Left lobe of liver (tissue), 2 donors: ENCODE measurements at places on chromosomes 2 and 18.

- no peak for DNase-seq
These were observed 129.2 kb downstream of the IKZF2 start for GRCh38 chr2:213021971-213022899.

DNA sequence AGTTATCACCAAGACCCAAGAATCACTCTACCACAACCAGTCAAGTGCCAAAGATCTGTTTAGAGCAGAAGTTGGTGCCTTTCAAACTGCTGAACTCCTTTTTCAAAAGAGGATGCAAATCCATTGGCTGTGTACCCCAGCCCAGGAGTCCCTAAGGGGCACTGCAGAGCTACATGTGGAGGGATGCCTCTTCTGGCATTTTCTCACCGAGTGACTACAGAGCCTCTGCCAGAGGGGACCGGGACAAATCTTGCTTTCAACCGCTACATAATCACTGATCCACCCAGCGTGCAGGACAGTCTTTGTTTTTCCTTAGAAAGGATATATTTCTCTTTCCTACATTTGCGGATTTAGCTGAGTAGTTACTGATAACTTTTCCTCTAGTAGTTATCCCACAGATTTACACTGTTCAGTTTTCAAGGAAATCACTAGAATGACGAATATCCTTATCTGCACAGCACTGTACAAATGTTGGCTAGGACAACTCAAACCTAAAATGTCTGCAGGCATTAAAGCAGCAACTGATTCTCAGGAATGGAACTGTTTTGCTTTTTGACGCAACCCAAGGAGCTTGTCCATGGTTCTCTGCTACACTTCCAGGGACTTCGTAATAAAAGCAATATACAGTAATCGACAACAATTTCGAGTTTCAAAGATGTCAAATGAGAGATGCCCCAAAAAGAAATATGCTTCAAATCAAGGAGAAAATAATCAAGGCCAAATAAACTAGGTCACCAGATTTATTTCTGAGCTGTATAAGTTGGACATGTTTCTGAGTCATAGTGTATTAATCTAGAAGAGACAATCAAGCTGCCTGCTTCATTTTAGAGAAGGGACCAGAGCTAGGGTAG is 24.1 kb downstream of the EPB41L3 start:
- DNase-seq = no peak

DNA sequence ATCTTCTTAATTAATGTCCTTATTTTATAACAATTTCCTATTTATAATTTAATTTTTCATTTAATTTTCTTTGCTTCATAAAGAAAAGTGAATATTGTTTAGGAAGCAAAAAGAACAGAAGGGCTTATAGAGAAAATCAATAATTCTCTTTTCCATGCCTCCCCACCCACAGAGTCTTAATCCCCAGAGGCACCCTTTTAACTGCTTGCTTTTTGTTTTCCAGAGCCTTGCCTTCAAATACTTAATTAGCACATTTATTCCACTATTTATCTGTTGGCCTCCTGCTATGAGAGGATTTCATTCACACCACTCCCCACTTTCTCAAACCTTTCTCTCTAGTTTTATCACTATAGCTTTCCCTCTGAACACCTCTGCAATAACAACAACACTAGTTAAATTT is 373.6 kb downstream of the MBD2 start:
- no peak for DNase-seq

DNA sequence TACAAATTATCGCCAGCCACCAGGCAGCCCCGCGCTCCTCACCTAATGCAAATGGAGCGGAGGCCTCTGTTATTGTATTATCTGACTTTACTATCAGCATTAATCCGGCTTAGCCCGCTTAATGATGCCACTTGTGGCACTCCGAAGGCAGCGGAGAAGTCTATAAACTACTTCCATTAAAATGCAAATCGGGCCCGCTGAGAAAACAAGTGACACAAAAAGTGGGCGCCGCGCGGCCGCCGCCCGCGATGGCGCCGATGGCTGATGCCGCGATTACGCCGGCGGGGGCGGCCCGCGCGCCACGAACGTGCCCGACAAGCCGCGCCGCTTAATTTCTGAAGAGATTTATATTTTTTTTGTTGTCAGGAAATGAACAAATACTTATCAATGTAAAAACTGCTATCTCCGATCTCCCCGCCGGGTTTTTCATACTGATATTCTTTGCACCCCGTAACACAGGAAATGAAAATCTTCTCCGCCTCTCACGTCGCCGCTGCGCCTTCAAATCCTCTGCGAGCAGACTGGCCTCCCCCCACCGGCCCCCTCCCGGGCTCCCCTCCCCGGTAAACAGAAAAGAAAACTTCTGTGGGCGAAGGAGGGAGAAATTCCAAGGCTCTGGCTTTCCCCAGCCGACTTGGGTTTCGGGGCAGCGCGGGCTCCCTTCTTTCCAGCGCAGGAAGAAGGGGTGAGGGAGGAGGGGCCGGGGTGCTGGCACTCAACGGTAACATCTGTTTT is 221.8 kb downstream of the INSIG2 start:
- DNase-seq = no peak

GRCh38 chr2:65215946-65216345 is 11.7 kb upstream of the ACTR2 start:
- no peak for DNase-seq

DNA sequence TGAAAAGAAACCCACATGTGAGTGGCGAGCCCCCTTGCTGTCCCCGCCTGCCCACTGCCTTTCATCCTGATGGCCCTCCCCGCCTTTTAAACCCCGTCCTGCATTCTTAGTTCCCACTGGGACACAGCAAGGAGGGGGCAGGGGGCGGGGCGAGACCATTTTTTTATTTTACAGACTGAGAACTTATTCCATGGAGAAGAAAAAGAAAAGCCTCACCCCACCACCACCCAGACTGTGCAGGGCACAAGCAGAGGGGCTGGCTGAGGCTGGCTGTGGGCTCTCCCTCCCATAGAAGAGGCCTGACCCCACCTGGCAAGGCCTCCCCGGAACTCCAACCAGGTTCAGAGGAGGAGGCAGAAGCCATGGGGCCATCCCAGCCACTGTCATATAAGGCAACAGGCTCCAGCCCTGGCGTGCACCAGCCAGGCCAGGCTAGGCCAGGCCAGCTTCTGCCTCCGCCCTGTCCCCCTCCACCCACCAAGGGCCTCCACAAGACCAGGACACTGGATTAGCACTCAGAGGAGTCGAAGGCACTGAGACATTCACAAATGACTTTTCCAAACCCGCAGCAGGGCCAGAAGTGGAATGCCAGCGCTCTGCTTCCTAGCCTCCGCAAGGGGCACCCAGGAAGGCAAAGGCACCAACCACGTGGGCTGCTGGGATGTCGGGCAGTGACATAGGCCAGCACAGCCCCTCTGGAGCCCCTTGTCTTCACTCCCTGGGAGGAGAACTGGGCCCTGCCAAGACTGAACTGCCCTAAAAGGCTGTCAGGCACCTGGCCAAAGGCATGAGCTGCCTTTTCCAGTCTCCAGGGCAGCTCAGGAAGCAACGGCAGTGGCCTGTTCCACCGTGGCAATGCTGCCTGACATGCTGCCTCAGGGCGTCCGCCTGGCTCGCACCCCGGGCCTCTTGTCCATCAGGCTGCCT is 37.5 kb upstream of the SEMA4C start:
- DNase-seq = no peak

DNA sequence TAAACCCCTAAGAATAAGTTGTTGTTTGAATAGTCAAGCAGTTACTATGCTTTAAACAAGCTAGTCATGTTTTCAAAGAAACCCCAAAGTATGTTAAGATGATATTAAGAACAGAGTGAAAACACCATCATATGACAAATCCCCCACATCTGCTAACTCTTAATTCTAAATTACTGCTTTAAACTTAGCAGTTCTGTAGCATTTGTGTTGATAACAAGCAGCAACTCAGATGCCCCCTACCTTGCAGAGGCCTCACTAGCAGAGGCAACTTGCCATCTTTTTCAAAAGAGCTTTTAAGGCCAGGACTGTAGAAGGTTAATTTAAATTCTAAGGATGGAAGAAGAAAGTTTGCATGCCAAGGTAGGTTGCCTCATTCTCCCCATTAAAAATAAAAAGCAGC is 376.2 kb downstream of the SETBP1 start:
- no peak for DNase-seq

DNA sequence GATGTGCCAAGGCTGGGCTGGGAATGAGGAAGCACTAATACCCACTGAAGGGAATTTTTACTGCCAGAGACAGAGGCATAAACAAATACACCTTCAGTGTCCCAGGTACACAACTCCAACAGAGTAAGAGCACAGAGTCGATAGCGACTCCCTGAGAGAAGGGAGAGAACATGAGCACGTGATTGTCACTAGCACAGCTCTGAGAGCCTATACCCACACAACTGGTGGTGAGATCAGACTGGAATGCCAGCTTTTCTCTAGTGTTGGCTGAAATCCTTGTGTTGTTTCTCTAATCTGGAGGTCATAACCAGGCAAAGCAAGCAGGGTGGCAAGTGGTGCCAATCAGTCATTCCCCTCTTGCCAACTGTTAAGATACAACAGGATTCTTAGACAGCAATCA is 377.2 kb downstream of the CNTNAP5 start:
- DNase-seq = no peak

DNA sequence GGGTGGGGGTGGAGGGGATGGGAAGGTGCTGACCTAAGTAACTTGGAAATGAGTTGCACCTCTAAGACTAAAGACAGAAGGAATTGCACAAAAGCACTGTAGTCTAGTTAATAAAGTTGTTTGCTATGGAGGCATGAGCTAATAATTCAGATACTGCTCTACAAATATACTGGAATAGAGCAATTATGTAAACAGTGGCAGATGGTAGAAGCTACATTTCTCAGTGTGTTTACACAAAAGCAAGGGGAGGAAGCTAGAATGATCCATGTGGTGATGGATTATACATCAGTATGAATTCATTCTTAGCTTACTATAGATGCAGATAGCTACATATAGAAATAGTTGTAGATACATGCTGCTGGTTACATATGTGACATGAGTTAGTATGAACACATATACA is 27.6 kb upstream of the UBE2F start:
- no peak for DNase-seq

DNA sequence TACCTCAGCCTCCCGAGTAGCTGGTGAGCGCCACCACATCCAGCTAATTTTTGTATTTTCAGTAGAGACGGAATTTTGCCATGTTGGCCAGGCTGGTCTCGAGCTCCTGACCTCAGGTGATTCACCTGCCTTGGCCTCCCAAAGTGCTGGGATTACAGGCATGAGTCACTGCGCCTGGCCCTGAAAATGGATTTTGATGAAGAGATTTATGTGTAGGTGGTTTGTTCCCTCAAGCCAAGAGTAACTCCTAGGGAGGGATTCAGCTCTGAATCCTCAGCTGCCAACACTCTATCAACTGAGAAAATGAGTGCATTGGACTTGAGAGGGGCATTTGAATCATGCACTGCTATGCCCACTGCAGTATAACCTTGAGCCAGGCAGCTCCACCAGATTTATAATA is 17.5 kb upstream of the LIPG start:
- DNase-seq = no peak

DNA sequence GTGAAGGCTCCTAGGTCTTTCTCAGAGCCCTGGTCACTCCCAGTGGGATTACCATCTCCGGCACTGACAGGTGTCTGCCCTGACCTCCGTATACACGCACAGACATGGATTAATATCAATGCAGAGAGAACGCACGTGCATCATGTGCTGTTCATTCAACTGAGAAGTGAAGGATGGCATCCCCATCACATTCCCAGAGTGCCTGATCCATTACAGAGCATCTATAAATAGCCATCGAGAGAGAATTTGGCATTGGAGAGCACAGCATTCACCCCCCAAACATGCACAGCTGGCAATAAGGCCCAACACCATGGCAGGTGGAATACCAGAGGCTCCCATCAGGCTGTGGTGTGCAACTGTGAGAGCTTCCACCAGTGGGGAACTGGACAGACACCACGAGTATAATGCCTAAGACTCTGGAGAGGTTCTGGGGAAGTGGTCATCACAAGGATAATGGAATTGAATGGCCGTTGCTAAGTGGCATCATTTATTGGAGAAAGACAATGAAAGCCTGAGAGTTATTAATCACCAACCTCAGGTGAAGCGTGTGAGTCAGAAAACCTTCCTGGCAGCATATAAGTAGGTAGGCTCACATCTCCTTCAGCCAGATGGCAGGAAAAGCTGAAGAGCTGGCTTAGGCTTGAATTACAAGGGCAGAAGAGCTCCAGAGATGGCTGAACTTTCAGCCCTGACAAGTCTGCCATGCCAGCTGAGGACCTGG is 244.5 kb upstream of the ID2 start:
- DNase-seq = no peak

DNA sequence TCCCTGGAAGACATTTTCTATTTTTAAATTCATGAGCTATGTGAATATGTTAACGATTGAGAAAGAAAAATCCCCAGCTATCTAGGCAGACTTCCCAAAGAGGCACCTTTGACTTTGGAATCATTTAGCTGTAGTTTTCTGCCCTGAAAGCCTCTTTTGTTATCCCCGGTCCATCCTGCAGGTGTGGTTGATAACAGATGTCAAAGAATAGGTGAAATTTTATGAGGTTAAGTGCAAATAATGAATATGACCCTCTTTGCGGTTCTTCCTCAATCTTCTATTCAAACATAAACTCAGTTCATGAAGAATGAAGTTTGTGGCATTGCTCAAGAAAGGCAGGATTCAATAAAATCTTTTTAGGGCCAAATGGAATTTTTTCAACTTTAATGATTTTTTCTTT is 51.6 kb upstream of the ATP8B1 start:
- DNase-seq = no peak

DNA sequence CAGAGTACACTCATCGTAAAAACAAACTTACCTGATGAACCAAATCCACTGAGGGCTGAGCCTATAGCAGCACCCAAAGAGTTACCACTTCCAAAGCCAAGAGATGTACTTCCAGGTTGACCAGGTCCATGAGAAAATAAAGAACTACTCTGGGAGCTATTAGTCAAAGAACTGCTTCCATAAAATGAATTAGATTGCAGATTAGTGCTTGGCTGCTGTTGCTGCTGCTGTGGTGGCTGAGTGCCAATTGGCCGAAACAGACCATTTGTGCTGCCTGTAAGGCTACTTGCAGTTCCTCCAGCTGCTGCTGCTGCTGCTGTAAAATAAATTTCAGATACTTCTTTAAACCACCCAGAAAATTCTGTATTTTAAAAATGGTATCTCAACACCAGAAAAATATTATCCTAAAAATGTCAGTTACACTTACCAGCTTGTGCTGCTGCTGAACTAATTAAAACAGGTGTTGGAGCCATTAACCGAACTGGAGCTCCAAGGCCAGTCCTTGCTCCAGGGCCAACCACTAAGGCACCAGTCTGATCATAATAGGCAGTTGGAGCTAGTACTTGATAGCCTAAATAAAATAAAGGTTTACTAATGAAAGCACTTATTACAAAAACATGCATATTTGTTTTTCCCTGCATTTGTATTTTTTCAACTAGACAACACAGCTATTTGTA is 58.1 kb upstream of the SDC1 start:
- peak; percentile 66 for DNase-seq

GRCh38 chr2:20093263-20094141 is 42.1 kb upstream of the LAPTM4A start:
- peak; percentile 75 for DNase-seq

GRCh38 chr2:19346983-19347618 is 11.3 kb downstream of the OSR1 start:
- DNase-seq = no peak

GRCh38 chr18:48153613-48154481 is 223.4 kb upstream of the SMAD2 start:
- peak; percentile 91 for DNase-seq
